ENCODE measurements at places on chromosomes 3 and 15.

DNA sequence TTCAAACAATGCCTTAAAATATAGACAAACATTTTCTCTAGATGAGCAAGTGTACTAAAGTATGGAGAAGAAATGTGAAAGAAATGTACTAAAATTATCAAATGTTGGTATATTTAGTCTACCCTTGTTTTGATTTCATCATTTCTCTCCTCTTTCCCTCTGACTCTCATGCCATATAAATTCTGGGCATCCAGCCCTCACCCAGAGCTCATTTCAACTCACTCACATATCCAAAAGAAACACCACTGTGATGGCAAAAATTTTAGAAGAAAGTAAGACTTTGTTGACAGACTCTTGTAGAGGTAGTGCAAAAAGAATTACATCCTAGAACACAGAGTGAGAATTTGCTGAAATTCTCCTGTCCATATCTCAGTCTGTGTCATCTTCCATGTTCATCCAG, 377.8 kb upstream of the SUCLG2 start:
- DNase-seq: no peak

- peak; percentile 32 for DNase-seq
These were observed 1.4 kb downstream of the DVL3 start for GRCh38 chr3:184156522-184156955.

DNA sequence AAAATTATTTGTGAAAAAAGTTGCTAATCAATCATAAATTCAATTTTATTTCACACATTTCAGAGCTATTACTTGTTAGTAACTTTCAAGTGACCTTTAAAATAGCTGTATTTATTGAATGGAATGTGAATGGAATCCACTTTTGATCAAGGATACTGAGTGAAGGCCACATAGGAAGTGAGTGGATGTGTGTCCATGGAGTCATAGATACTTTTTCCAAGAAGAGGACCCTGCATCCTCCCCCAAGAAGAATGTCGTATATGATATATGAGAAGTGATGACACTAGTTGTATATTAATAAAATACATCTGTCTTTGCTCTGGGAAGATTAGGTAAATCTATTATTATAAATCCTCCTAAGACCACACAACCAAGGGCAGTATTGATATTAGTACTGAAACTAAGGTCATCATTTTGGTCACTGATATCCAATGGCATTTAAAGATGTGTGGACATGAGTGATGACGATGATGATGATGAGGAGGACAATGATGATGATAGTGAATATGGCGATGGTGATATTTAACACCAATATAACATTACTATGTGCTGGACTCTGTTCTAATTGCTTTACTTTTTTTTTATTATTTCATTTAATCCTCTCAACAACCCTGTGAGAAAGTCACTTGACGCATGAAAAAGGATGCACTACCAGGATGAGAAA, 493.0 kb upstream of the NR2F2 start:
- DNase-seq: no peak

- peak; percentile 62 for DNase-seq
These were observed 515 bp downstream of the EIF4G1 start for GRCh38 chr3:184314700-184315542.

DNA sequence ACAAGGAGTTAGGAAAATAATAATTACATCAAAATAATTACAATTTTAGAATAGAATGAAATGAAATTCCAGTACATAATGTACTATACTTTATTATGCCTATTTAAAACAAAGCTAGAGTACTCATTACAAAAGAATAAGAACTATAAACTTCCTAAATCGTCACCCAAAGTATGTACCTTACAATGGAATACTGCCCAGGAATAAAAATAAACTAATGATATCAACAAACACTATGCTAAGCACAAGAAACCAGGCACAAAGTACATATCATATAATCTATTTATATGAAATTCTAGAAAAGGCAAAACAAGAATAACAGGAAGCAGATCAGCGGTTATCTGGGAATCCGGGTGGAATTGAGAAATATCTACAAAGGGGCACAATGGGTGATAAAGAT, 84.7 kb downstream of the MYO9A start:
- DNase-seq: no peak

GRCh38 chr15:90309020-90309419, 43.1 kb upstream of the ZNF774 start:
- DNase-seq: no peak

- DNase-seq: no peak
These were observed 5.3 kb upstream of the BCL6 start for GRCh38 chr3:187750513-187751123.

- DNase-seq: no peak
These were observed 15.4 kb downstream of the EDC3 start for GRCh38 chr15:74680456-74680855.

DNA sequence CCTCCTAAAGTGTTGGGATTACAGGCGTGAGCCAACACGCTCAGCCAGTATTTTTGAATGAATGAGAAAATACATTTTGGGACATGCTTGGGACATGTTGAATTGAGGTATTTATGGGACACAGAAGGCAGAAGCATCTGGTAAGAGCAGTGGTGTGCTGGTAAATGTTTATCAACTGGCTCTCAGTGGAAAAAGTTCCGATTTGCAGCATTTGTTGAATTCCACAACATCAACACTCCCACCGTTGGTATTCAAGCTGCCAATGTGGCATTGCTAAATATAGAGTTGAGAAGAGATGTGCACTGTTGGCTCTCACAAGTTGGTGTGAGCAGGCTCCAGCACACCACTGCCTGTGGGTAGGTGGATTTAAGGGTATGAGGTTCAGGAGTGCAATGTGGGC, 35.8 kb upstream of the LRRFIP2 start:
- DNase-seq: no peak

DNA sequence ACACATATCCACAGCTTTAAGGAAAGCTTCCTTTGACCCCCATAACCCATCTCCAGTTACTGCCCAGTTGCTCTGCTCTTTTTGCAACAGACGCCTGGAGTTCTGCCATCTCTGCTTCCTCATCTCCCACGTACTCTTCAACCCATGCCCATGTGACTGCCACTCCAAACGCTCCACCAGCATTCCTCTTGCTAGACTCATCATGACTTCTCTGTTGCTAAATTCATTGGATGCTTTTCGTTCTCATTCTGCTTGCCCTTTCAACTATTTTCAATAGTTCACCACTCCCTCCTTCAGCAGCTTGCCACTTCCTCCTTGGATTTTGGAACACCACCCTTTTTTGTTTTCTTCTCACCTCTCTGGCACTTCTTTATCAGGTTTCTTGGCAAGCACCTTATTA, 2.7 kb upstream of the KNSTRN start:
- DNase-seq: peak; percentile 77

DNA sequence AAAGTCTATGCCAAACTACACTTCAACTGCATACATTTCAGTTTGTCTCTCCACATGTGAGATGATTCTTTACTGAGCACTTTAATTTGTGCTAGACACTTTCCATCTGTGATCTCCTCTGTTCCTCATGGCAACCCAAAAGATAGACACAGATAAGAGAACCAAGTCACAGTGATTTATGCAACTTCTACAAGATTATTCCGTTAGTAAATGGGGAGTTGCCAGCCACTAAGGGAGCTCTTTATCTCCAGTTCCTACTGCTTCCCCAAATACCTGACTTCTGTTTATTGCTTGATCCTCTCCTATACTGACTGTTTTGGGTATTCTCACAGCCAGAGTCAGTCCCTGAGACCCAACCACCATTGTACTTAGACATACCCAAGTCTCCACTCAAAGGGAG, 24.1 kb upstream of the AKAP13 start:
- no peak for DNase-seq

GRCh38 chr3:190266913-190267290, 55.3 kb downstream of the CLDN1 start:
- DNase-seq: no peak

DNA sequence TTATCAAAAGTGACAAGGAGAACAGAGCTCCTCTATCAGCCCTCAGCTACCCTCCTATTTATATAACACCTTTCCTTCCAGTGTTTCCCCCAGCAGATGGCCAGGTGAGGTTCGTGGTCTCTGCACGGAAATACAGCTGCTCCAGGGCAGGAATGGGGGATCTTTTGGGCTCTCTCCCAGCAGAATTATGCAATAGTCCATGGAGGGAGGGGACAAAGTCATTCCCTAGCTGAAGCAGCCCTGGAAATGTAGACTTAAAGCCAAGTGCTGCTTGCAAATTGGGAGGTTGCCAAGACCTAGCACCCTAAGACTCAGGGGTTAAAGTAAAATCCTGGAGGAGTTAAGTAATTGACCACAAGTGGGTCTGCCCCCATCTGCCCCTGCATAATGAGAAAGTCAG, 256.3 kb downstream of the LRTM1 start:
- no peak for DNase-seq

- DNase-seq: no peak
These were observed 261.1 kb downstream of the ABHD5 start for GRCh38 chr3:43951813-43952212.

GRCh38 chr15:60004009-60004845, at the start of gene FOXB1:
FOXB1 (plus strand) TSS chr15:60004311; CDS start chr15:60004964, 653 bp downstream.
- no peak for DNase-seq

GRCh38 chr3:121552379-121552778, 6.6 kb upstream of the POLQ start:
- DNase-seq: no peak

- no peak for DNase-seq
These were observed 50.5 kb upstream of the ABI3BP start for GRCh38 chr3:101043687-101044078.

GRCh38 chr3:141323936-141324704, 44.2 kb upstream of the ZBTB38 start:
- DNase-seq: no peak

- no peak for DNase-seq
These were observed 1039.8 kb upstream of the SEMA6D start for GRCh38 chr15:46677491-46677890.

DNA sequence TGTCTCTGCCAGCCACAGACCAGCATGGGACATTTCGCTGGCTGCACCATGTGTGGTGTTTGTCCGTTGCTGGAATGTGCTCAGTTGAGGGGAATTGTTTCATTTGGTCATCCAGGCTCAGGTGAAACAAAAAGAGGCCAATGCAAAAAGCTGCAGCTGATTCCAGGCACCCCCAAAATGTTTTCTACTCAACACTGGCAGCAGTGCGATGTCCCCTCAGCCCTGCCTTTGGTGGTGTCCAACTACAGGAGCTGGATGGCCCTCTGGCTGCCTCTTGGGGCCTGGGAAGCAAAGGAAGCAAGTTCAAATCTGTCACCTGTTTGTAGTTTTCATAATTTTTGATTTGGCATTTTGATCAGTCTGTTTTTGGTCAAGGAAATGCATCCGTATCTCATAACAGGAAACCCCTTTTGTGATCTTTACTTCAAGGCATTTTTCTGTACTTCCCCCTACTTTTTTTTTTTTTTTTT, 141.8 kb downstream of the EEFSEC start:
- DNase-seq: no peak

DNA sequence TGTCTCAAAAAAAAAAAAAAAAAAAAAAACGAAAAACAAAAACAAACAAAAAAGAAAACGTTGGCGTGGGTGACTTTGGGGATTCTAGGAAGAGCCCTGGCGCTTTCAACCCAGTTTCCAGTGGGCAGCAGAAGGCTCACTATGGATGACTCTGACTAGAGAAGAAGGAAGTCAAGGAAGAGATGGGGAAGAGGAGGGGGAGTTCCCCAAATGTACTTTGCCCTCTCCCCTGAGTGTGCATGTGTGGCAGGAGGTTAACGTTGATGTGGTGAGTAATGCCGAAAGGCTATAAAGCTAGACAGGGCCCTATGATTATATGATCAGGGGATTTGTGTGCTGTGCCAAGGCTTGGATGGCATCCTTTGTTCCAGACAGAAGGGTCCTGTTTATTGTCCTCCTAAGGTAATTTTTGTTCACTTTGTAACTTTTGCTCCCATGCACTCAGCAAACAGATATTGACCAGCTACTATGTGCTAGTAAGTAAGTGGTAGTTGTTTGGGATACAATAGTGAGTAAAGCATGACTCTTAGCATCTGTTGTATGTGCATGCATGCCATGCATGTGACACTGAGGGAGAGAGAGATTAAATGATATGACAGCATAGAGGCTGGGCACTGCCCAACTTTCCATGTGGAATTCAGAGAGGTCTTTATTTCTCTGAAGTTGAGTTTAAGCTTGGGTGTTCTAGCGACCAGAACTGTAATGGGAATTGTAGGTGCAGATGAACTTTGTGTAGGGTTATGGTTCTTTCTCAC, 750 bp upstream of the HHLA2 start:
- peak; percentile 47 for DNase-seq

DNA sequence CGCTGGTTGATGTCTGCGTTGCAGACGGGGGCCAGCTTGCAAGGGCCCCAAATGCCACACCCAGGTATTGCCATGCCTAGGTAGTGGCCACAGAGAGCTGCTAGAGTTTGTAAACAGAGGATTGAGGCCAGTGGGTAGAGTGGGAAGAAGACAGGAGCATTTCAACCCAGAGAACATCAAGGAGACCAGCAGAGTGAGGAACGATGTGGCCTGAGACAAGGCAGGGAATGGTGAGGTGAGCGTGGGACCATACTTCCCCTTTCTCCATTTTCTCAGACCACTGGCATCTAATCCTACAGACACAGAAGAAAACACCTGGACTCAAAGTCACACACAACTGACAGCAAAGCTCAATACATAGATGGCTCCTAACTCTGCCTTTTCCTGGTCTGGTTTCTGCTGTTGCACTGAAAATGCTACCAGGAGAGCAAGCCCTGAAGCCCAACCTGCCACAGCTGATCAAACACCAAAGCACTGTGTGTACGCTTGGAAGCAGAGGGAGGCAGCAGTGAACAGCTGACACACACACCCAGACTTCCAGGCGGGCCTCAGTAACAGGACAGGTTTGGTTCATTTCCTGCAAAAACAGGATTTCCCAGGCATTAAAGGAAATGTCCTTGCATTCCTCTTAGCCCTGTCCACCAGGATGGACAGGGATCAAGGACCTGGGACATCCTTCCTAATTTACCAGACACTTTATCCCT, 1.6 kb downstream of the FAM174B start:
- peak; percentile 67 for DNase-seq

GRCh38 chr15:64046421-64047153, at the start of gene DAPK2:
DAPK2 (minus strand) TSS chr15:64046485; CDS start chr15:64040261, 6,224 bp downstream.
- peak; percentile 85 for DNase-seq

- no peak for DNase-seq
These were observed 38.0 kb upstream of the CBLB start for GRCh38 chr3:105906836-105907235.

Data from HT-29 (cell line).